NCI-H1930 (cell line): ENCODE measurements at places on chromosomes 7 and 10.

GRCh38 chr7:28708033-28708951 is 249.8 kb downstream of the TRIL start:
- no peak for DNase-seq

DNA sequence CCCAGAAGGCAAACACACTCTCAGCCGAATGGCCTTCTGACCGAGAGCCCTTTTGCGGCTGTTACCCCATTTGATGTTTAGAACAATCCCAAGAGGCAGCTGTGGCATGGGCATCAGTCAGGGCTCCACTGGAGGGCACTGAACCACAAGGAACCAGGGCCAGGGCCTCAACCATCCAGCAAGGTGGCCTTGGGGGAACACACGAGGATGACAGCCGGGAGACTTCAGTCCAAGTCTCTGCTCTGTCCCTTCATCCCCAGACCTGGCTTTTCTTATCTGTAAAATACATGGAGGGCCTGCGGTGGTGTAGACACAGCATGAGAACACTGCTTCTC is 63.6 kb upstream of the INSIG1 start:
- DNase-seq: no peak

- DNase-seq: no peak
Measured at GRCh38 chr10:72610466-72610865, 15.4 kb downstream of the MICU1 start.

- no peak for DNase-seq
Measured at GRCh38 chr10:78853864-78854263, 214.9 kb upstream of the ZMIZ1 start.

DNA sequence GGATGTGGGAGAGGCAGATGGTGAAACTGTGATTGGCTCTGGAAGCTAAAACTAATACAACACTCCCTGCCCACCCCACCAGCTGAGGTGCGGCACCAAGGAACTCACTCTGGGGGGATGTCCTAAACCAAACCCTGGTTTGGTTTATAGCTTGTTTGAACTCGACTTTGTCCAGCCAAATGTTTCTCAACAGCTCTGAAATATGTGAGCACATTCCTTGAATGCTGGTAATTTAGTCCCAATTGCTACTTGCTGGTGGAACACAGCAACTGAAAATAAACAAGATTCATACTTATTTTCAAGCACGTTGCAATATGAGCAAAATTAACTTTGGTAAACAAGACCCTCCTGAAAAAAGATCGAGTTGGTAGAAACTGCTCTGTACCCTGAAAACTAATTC is 39.7 kb upstream of the CARD11 start:
- no peak for DNase-seq

- no peak for DNase-seq
Measured at GRCh38 chr7:80540836-80541235, 29.0 kb upstream of the GNAT3 start.

DNA sequence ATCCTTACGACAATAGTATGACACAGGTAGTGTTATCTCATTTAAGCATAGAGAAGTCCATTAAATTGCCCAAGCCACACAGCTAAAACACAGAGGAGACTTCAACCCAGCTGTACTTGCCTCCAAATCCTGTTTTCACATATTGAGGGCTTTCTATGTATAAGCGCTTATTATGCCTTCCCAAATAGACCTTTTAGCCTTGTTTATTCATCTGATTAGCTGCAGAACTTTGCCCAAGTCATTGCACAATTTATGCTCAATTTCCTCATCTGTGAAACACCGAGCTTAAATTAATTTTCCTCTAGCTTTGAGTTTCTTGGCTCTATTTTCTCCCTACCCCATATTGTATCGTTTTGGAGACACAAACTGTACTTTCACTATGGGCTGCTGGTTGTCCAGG is 15.5 kb downstream of the NPS start:
- no peak for DNase-seq

GRCh38 chr7:88615336-88615735 is 144.2 kb upstream of the ZNF804B start:
- no peak for DNase-seq

- no peak for DNase-seq
Measured at GRCh38 chr10:6201516-6201975, 1.2 kb upstream of the PFKFB3 start.

- no peak for DNase-seq
Measured at GRCh38 chr10:95833042-95833610, 74.6 kb upstream of the CC2D2B start.

DNA sequence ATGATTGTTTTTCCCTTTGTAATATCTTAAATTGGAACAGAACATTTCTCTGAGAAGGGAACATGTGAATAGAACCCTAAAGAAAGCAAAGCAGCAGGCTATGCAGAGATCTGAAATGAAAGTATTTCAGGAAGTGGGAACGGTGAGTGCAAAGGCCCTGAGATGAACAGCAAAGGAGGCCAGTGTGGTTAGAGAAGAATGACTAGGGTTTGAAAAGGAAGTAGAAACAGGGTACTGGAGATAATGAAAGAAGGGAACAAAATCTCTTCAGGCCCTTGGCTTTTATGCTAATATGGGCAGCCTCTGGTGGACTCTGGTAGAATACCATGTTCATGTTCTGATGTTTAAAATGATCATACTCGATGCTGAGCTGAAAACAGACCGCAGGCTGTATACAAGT is 22.2 kb downstream of the ARHGAP21 start:
- no peak for DNase-seq

GRCh38 chr7:49766966-49767365 is 6.5 kb upstream of the VWC2 start:
- DNase-seq: no peak

DNA sequence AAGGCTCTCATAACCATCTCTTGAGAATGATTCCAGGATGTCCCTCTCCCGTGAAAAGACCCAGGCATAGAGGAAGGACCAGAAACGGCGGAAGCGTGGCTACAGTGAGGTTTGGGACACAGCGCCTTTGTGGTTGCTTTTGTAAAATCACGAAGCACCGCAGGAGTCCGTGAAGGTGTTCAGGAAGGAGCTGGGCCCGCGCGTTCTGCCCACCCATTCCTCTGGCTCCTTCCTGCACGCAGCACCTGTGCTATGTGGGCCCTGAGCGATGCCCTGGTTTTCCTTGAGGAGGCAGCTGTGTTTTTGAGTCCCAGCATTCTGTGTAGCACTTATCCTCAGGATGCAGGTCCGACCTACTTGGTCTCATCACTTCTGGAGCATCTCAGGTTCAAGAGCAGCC is 112.8 kb downstream of the TRRAP start:
- no peak for DNase-seq

DNA sequence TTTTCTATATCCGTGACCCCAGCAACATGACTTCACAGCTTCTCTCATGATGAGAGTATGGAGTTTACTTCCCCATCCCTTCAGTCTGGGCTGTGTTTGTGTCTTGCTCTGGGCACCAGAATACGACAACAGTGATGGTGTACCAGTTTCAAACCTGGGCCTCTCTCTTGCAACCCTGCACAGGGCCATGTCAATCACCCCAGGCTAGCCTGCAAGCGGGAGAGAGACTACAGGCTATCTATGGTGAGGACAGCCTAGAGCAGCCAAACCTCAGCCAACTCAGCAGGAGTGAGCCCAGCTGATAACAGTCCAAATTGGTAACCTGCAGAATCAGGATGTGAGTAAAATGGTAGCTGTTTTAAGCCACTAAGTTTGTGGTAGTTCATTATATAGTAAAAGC is 235.8 kb downstream of the CHCHD3 start:
- no peak for DNase-seq

GRCh38 chr7:118218413-118219156 is 5.9 kb upstream of the ANKRD7 start:
- no peak for DNase-seq

GRCh38 chr10:115514895-115515294 is 421.7 kb downstream of the ATRNL1 start:
- no peak for DNase-seq

GRCh38 chr7:93894966-93895640 is 4.5 kb upstream of the TFPI2 start:
- no peak for DNase-seq

DNA sequence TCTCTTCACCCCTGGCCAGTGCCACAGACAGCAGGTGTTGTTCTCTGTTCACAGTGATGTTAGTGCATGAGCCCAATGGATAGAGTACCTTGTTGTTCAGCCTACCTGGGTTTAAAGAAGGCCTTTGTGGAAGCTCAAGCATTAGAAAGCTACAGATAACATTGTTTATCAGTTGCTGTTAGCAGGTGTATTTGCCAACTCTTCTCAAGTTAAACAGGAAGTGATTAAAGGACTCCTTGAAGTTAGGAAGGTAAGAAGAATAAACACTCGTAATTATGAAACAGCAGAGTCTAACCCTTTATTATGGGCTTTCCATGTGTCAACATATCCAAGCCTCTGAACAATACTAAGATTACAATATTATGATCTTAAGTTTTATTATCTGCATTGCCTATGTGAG is 25.9 kb downstream of the RGR start:
- no peak for DNase-seq

DNA sequence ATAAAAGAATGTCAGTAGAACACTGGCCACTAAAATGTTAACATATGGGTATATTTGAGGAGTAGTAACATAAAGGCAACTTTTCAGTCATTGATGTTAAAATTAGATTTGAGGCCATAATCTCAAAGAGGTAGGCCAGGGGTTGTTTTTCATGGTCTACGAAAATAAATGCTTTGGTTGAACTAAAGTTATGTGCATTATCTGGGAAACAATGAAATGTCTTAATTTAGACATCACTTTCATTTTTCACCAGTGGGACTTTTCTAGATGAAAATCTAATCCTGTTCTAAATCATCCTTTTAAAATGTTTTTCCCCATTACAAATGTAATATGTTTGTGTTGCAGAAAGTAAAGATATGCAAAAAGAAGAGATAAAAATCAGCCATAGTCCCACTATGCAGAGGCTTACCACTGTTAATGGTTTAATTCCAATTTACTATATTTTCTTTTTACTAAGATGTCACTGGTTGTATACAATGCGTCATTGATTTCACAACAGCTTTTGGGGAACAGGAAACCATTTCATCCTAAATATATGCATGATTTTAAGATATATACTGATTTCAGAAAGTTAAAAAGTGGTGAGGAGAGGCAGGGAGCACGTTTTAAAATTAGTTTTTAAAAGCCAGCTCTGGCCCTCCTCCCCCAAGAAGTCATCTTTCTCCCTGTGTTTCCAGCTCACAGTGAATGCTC is 64.3 kb downstream of the ARID5B start:
- DNase-seq: no peak

- no peak for DNase-seq
Measured at GRCh38 chr10:121990015-121990677, 1.2 kb downstream of the TACC2 start.

DNA sequence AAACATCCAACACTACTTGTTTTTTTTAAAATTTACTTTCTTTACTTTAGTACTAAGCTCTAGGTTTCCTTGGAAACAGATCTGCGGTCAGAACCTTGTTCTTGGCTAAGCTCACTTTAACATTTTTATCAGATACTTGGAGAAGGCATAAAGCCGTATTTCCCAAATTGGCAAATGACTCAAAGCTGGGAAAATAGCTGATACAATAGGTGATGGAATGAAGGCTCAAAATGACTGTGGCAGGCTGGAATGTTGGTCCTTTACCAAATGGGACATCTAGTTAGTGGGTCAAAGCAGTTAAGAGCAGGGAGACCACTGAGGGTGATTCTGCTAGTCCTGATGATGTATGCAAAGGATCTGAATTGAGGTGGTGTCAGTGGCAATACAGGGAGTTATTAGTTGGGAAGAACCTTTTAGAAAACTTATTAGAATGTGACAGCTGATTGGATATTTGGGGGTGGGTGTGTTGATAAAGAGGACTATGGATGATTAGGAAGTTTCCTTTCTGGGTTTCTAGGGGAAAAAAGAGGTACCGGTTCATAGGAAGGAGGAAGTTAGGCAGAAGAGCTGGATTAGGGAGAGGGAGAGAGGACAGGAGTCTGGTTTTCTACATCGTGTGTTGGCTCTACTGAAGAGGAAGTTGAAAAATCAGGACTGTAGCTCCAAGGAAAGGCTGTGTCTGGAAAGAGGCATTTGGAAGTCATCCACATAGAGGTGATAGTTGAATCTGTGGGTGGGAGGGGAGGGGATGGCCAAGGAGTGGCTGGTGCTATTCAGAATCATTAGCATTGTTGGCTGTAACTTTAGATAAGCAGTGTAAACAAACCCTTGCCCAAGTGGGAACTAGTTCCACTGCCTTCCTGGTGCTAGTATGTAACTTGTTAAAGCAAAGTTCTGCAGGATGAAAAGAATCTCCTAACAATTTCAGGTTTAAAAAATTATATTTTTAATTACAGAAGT is 13.1 kb downstream of the PLCE1 start:
- no peak for DNase-seq

- DNase-seq: no peak
Measured at GRCh38 chr10:48194830-48195229, 79.7 kb downstream of the FRMPD2 start.

- no peak for DNase-seq
Measured at GRCh38 chr10:112821663-112822062, 128.4 kb upstream of the TCF7L2 start.

DNA sequence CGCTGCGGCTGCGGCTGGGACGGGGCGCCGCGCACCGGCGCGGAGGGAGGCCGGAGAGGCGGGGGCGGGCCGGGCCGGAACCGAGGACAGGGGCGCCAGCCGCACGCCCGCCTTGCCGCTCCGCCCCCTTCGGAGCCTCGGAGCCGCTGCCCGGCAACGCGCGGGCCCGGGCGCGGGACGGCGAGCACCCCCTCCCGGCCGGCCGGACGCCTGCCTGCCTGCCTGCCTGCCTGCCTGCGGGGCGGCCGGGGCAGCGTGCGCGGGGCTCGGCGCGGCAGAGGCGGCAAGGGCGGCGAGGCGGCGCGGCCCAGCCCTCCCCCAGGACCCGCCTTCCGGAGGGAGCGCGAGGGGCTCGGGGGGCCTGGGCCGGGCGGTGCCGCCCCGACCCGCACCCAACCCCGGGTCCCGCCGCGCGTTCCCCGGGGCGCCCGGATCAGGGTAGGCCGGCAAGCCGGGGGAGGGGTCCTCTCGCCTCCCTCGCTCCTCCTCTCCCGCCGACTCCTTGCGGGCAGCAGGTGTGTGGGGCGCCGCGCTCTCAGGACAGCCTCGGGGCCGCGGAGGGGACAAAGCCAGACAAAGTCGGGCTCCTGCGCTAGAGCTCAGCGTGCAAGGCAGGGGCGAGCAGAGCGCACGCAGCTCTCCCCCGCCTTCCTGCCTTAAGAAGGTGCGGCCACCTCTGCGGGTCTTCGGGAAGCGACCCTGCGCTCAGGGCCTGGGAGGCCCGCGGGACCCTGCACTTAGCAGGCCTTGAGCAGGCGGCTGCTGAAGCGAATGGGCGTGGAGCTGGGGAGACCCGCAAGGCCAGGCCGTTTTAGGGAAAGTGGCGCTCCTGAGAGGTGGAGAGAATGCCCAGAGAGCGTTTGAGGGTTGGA is at the start of gene KIAA1549:
Gene KIAA1549, minus strand, starts transcription at position 58 of the 872 bp plus-strand sequence. CDS start 120 bp downstream, outside the sequence.
- peak; percentile 71 for DNase-seq

- no peak for DNase-seq
Measured at GRCh38 chr7:5429857-5430611, 6.4 kb upstream of the TNRC18 start.

GRCh38 chr10:72567421-72567820 is 58.5 kb downstream of the MICU1 start:
- DNase-seq: no peak
